ENCODE measurements at places on chromosomes 3 and 15. TPM values are rescaled to one million over a fixed set of nuclear protein-coding genes. Genes with fewer than 3 reads are reported as not detected.

GRCh38 chr15:100198442-100198841 lies 143.3 kb downstream of the ADAMTS17 start:
- no peaks in the 10 kb centered on the region for H3K4me1 ChIP-seq
- no peak overlapping the region for H3K27ac ChIP-seq
- no peaks in the 10 kb centered on the region for H3K36me3 ChIP-seq
- DNase-seq, result no peak
- no peaks in the 10 kb centered on the region for H3K27me3 ChIP-seq

- no peaks in the 10 kb centered on the region for H3K27me3 ChIP-seq
- DNase-seq, result no peak
- H3K36me3 ChIP-seq, result no peaks in the 10 kb centered on the region
- no peak overlapping the region for H3K27ac ChIP-seq
These were observed 25.4 kb downstream of the ALS2CL start for GRCh38 chr3:46668116-46668515.

GRCh38 chr15:71788646-71789579 lies 21.4 kb upstream of the NR2E3 start:
- H3K27me3 ChIP-seq, result no peaks in the 10 kb centered on the region
- H3K27ac ChIP-seq, result no peak overlapping the region
- DNase-seq, result no peak
- H3K4me3 ChIP-seq, result no peak overlapping the region

DNA sequence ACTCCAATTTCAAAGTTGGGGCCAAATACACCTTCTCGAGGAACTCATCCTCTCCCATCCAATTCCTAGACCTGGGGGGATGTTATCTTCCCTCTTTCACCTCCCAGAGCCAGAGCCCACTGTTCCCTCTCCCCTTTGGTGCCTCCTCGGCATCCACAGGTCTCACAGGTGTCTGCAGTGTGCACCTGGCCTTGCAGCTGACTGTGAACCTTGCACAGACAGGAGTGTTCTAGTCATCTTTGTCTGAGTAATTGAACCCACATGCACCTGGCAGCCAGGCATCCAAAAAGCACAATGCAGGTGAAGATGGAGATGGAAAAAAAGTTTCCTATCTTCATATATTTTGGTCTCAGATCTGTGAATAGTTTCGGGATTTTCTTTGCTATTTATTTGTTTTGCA lies 30.8 kb downstream of the PCOLCE2 start:
- H3K4me1 ChIP-seq, result peaks cover 14% of the 10 kb centered on the region
- no peaks in the 10 kb centered on the region for H3K36me3 ChIP-seq
- no peaks in the 10 kb centered on the region for H3K27me3 ChIP-seq
- no peak overlapping the region for H3K27ac ChIP-seq
- DNase-seq, result no peak

- H3K4me1 ChIP-seq, result peaks cover 3% of the 10 kb centered on the region
- peak; percentile 50 for DNase-seq
- H3K4me3 ChIP-seq, result no peak overlapping the region
These were observed 17.4 kb upstream of the TMPRSS7 start for GRCh38 chr3:112017091-112017490.

DNA sequence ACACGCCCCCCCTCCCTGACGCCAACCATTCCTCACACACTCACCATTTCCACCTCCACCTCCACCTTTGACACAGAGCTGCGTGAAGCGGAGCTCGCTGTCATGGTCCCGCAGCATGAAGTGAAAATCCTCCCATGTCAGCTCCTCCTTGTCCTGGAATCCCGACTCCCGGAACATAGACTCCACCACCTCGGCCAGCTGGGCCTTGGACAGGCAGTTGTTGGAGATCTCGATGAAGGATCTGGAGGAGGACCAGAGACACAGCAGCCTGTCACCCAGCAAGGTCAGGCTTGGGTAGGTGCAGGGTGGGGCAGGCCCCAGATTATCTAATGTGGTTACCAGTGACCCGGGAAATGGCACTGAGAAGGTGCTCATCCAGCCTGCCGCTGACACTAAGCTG lies 12.2 kb downstream of the DUOX2 start:
- no peak for DNase-seq
- no peaks in the 10 kb centered on the region for H3K4me1 ChIP-seq
- no peaks in the 10 kb centered on the region for H3K36me3 ChIP-seq

DNA sequence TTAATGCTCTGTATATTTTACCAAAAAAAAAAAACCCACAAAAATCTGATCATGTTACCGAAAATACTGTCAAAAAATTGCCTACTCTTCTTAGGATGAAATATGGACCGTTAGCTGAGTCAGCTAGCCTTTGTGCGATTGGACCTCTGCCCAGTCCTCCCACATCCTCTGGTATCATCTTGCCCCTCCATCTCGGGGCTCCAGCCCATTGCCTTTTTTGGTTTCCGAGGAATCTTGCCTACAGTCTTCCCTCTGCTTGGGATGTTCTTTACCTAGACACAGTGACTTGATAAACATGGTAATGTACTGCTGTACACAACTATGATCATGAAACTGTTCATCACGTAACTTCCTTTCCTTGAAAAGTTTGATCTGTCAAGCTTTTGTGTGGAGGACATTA lies 371.4 kb downstream of the SV2B start:
- no peaks in the 10 kb centered on the region for H3K4me1 ChIP-seq
- no peaks in the 10 kb centered on the region for H3K36me3 ChIP-seq
- DNase-seq, result no peak
- no peak overlapping the region for H3K4me3 ChIP-seq
- H3K27ac ChIP-seq, result no peak overlapping the region

GRCh38 chr15:52080031-52080430 lies 32.5 kb downstream of the BCL2L10 start:
- DNase-seq, result no peak
- H3K4me1 ChIP-seq, result peaks cover 29% of the 10 kb centered on the region
- no peak overlapping the region for H3K27ac ChIP-seq
- H3K4me3 ChIP-seq, result no peak overlapping the region

GRCh38 chr15:67618297-67618696 lies 75.8 kb downstream of the MAP2K5 start:
- no peaks in the 10 kb centered on the region for H3K4me1 ChIP-seq
- no peak for DNase-seq
- H3K27me3 ChIP-seq, result no peaks in the 10 kb centered on the region
- H3K27ac ChIP-seq, result no peak overlapping the region
- no peaks in the 10 kb centered on the region for H3K36me3 ChIP-seq
- no peak overlapping the region for H3K4me3 ChIP-seq

DNA sequence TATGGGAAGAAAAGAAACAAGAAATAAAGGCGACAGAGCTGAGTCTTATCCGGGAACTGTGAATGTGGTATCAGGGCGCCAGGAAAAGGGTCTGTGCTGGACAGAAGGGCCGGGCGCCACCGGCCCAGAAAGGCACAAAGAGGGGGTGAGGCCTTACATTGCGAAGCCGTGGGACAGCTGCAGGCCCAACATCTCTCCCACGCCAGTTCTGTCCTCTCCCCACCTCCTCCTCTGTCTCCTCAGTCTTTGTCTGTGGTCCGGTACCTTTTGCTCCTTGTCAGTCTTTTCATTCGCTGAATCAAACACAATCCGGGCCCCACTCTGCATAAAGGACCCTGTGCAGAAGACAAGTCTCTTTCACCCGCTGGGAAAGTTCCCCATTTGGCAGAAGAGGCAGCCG lies 81.8 kb downstream of the LRIG1 start:
- peaks cover 6% of the 10 kb centered on the region for H3K4me1 ChIP-seq
- no peaks in the 10 kb centered on the region for H3K27me3 ChIP-seq
- DNase-seq, result no peak
- no peak overlapping the region for H3K27ac ChIP-seq
- H3K36me3 ChIP-seq, result no peaks in the 10 kb centered on the region

DNA sequence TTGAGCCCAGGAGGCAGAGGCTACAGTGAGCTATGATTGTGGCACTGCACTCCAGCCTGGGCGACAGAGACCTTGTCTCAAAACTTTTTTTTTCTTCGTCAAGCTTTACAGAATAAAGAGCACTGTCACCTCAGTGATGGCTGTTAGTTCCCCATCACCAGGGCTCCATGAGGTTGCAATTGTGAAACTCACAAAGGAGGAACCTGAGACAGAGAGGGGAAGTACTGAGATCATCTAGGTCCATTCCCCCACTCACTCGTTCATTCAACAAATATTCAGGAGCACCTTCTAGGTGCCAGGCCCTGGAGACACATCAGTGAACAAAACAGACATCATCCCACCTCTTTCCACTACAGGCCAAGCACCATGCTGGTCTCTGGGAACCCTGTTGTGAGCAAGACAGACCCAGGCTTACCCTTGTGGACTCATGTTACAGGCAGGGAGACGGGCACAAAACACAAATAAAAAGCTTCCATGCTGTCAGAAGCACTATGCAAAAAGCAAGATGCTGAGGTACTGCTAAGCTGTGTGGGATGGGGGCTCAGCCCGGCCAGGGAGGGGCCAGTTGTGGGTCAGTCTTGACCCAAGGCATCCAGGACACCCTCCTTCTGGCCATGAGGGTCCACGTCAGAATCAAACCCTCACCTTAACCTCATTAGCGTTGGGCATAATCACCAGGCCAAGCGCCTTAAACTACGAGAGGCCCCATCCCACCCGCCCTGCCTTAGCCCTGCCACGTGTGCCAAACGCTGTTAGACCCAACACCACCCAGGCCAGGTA lies 2.1 kb upstream of the RHO start:
- DNase-seq, result peak; percentile 11
- 0 out of 2 replicates have a peak, but pooled peaks cover 8% of the 10 kb centered on the region for H3K4me1 ChIP-seq
- H3K36me3 ChIP-seq, result no peaks in the 10 kb centered on the region
- H3K4me3 ChIP-seq, result no peak overlapping the region

DNA sequence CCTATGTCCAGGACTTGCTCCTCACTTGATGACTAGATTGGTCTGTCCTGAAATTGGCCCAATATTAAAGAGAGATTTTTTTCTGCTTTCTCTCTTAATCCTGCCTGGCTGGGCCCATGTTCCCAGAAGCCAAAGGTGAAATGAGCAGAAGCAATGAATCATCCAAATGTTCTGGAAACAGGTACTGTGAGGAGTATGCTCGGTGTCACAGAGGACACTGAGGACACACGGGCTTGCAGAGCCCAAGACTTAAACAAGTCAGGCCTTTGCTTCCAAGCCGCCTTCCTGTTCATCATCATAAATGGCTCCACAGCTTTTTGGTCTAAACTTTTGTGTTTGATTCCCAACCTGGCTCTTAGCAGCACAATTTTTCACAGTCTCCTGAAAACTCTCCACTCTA lies 31.4 kb downstream of the EIF3J start:
- peaks cover 39% of the 10 kb centered on the region for H3K36me3 ChIP-seq
- DNase-seq, result no peak
- no peak overlapping the region for H3K4me3 ChIP-seq
- no peaks in the 10 kb centered on the region for H3K4me1 ChIP-seq

GRCh38 chr15:41790756-41791546 lies 16.7 kb downstream of the MAPKBP1 start:
- peak overlapping the region; percentile 87 for H3K27ac ChIP-seq
- peak; percentile 76 for DNase-seq
- H3K27me3 ChIP-seq, result no peaks in the 10 kb centered on the region
- peak overlapping the region; percentile 21 for H3K4me3 ChIP-seq

DNA sequence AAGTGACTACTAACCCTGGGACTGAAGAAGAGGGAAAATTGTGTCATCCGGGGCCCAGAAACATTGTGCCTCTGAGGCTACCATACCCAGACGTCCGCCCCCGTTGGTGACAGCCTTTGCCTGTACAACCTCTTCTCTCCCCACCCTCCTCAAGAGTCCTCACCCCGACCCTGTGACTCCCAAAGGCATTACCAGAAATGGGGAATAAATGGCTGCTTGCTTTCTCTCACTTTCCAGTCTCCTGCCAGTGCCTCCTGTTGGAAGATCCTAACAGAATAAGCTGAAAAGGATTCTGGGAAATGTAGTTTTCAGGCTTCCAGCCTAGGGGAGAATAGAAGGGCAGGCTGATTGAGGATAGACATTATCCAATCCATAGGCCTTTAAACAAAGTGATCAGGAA lies 30.8 kb upstream of the SLC25A36 start:
- no peaks in the 10 kb centered on the region for H3K36me3 ChIP-seq
- H3K4me1 ChIP-seq, result no peaks in the 10 kb centered on the region
- H3K27me3 ChIP-seq, result peaks cover 16% of the 10 kb centered on the region
- H3K4me3 ChIP-seq, result peak overlapping the region; percentile 63
- no peak overlapping the region for H3K27ac ChIP-seq

DNA sequence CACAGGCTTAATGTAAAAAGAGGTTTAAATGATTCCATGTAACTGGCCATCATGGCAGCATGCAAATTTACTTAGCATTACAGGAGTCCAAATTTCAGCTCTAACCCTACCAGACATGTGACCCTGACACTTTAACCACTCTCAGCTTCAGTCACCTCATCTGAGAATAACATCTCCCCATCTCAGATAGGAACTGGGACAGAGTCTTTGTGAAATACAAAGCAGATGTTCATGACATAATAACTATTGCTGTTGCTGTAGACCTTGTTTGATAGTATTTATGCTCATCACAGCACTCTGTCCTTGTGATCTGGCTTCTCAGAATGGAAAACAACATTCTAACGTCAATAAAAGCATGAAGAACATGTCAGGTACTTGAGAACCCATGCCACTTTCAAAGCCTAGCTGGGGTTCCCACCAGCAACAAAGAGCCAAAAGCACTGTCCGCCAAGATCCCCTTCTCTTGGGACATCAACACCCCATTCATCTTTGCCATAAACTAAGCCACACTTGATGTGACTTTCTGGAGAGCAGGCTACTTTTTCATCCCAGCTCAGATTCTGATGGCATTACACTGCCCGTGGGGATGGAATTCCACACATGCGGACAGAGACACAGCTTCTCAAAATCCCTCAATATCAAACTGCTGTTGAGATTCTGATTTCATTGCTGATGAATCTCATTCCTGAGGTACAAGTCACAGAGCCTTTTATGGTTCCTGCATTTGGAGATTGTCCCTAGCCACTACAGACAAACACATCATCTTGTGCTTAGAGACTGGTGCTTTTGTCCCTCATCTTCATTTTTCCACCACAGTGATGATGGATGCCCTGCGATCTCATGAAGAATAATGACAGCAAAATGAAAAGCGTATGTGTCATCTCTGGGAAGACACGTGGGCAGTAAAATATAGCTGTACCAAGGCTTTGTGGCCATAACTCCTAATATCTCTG lies 202.7 kb downstream of the TNIK start:
- H3K27me3 ChIP-seq, result no peaks in the 10 kb centered on the region
- H3K27ac ChIP-seq, result peak overlapping the region; percentile 37
- peaks cover 36% of the 10 kb centered on the region for H3K4me1 ChIP-seq
- peak; percentile 77 for DNase-seq
- H3K36me3 ChIP-seq, result no peaks in the 10 kb centered on the region
- no peak overlapping the region for H3K4me3 ChIP-seq

CEP19 gene
- polyA plus RNA-seq, result 5.7 TPM

SLC25A26 gene
- polyA plus RNA-seq, result 30.1 TPM

DLEC1 gene
- polyA plus RNA-seq, result not detected

RETNLB gene
- not detected for polyA plus RNA-seq

CCDC9B gene
- 33.1 TPM for polyA plus RNA-seq

OXTR gene
- polyA plus RNA-seq, result 128 TPM

PTH1R gene
- 0.60 TPM for polyA plus RNA-seq

CCDC71 gene
- polyA plus RNA-seq, result 1.7 TPM
